Effector memory CD4-positive, alpha-beta T cell (primary cell): ENCODE measurements at places on chromosomes 12 and 14.

GRCh38 chr12:129071362-129071761, 218.1 kb downstream of the GLT1D1 start:
- DNase-seq = no peak
- no peak overlapping the region for H3K4me3 ChIP-seq
- H3K36me3 ChIP-seq = no peaks in the 10 kb centered on the region
- H3K4me1 ChIP-seq = no peaks in the 10 kb centered on the region
- H3K27ac ChIP-seq = no peak overlapping the region

- H3K27ac ChIP-seq = no peak overlapping the region
- DNase-seq = no peak
- no peak overlapping the region for H3K4me3 ChIP-seq
- no peaks in the 10 kb centered on the region for H3K4me1 ChIP-seq
These were observed 48.3 kb upstream of the COCH start for GRCh38 chr14:30826070-30826469.

- DNase-seq = no peak
- no peak overlapping the region for H3K4me3 ChIP-seq
- H3K27ac ChIP-seq = no peak overlapping the region
These were observed 109.0 kb upstream of the SLC35F4 start for GRCh38 chr14:57974896-57975295.

GRCh38 chr14:25086081-25086480, 36.1 kb upstream of the STXBP6 start:
- H3K36me3 ChIP-seq = no peaks in the 10 kb centered on the region
- no peaks in the 10 kb centered on the region for H3K4me1 ChIP-seq
- H3K27me3 ChIP-seq = no peaks in the 10 kb centered on the region
- H3K4me3 ChIP-seq = no peak overlapping the region

- H3K27ac ChIP-seq = no peak overlapping the region
- H3K36me3 ChIP-seq = no peaks in the 10 kb centered on the region
- no peak for DNase-seq
- peaks cover 5% of the 10 kb centered on the region for H3K4me1 ChIP-seq
These were observed 94.3 kb downstream of the RIN3 start for GRCh38 chr14:92607702-92608429.

DNA sequence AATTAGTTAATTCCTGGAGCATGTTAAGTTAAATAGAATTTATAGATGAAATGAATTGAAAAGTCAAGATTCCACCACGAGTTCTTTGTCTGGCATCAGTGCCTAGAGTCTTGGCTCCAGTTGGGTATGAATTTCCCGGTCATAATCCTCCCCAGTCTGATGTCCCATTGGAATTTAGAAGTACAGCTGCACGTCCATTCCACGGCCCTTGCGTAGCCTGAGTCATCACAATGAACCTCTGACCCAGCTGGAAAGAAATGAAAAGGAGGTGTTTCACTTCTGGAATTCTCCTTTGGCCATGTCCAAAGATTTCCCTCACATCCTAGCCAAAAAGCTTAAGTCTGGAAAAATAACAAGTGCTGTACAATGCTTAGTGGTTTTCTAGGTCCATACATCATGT, 122.7 kb downstream of the KICS2 start:
- H3K4me1 ChIP-seq = no peaks in the 10 kb centered on the region
- H3K27me3 ChIP-seq = no peaks in the 10 kb centered on the region
- no peak for DNase-seq
- H3K27ac ChIP-seq = no peak overlapping the region
- H3K36me3 ChIP-seq = no peaks in the 10 kb centered on the region
- no peak overlapping the region for H3K4me3 ChIP-seq
